ENCODE measurements at places on chromosomes 5 and 9. TPM values are rescaled to one million over a fixed set of nuclear protein-coding genes. Genes with fewer than 3 reads are reported as not detected.

DNA sequence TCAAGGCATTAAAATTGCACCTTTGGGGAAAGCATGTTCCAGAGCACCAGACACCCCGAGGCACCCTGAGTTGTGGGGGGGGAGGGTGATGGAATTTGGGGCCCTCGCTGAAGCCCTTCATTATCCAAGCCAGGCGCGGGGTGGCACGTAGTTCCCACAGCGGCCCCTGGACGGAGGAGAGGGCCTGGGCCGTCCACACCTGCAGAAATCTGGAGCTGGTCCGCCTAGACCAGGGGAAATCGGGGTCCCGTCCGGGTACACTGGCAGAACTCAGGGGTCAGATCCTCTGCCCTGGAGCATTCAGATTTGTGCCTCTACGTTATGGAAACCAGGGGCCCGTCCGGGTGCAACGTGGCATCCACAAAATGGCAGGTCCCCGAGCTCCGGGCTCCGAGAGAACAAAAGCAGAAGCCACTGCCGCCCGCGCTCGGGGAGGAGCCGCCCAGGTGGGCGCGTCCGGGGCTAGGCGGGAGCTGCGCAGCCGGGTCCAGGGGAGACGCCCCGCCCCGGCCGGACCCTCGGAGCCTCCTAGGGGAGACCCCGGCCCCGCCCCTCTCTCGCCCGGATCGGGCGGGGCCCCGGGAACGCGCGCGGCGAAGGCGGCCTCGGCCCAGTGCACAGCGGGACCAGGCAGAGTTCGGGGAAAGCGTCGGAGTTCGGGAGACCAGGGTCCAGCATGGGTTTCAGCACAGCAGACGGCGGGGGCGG, at the start of gene PLEKHG4B:
Gene PLEKHG4B (plus strand): TSS at position 613 of the 708 bp plus-strand sequence. CDS start 64 bp downstream, at position 677.
- DNase-seq: no peak
- peaks cover 28% of the 10 kb centered on the region for H3K27me3 ChIP-seq
- no peak within 1 kb of the TSS for H3K27ac ChIP-seq
- no peak within 1 kb of the TSS for H3K4me3 ChIP-seq
- no peaks in the 10 kb centered on the region for H3K36me3 ChIP-seq

GRCh38 chr9:2411459-2412215, 209.9 kb upstream of the VLDLR start:
- H3K4me1 ChIP-seq: no peaks in the 10 kb centered on the region
- no peaks in the 10 kb centered on the region for H3K27me3 ChIP-seq
- no peak overlapping the region for H3K27ac ChIP-seq
- DNase-seq: no peak

GRCh38 chr5:179455320-179455719, 95.0 kb upstream of the RUFY1 start:
- no peak for DNase-seq
- H3K27me3 ChIP-seq: no peaks in the 10 kb centered on the region
- H3K4me3 ChIP-seq: no peak overlapping the region
- H3K36me3 ChIP-seq: no peaks in the 10 kb centered on the region
- no peak overlapping the region for H3K27ac ChIP-seq
- H3K4me1 ChIP-seq: no peaks in the 10 kb centered on the region

- no peaks in the 10 kb centered on the region for H3K36me3 ChIP-seq
- no peak overlapping the region for H3K4me3 ChIP-seq
- no peaks in the 10 kb centered on the region for H3K27me3 ChIP-seq
- H3K27ac ChIP-seq: no peak overlapping the region
Measured at GRCh38 chr5:60613826-60614225, 86.1 kb downstream of the DEPDC1B start.

GRCh38 chr5:65577141-65577540, 14.0 kb downstream of the PPWD1 start:
- no peaks in the 10 kb centered on the region for H3K4me1 ChIP-seq
- no peak overlapping the region for H3K27ac ChIP-seq
- peaks cover 7% of the 10 kb centered on the region for H3K36me3 ChIP-seq

DMRT2 gene
- not detected for total RNA-seq

Measured in endothelial cell of umbilical vein (primary cell).